ENCODE measurements at places on chromosomes 4 and X. TPM values are rescaled to one million over a fixed set of nuclear protein-coding genes. Genes with fewer than 3 reads are reported as not detected.

Gene BGN
- not detected for total RNA-seq

Gene DCAF8L2
- total RNA-seq: not detected

Gene CSAG2
- 1.3 TPM for total RNA-seq

DNA sequence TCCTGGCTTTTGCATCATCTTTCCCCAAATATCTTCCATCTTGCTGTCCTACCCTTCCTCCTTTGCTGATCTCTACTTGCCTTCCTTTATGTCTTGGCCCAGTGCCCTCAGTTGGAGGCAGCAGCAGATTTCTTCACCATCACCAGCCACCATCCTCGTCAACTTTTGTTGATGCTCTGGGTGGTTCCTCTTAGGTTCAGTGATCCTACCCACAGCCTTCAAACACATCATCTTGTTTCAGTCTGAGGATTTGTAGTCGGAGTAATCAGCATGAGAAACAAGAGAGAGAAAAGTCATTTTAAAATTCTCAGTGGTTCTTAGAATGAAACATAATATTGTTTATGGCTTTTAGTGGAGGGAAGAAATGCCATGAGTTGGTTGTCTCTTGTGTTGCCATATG lies 65.8 kb downstream of the FTHL17 start:
- H3K4me1 ChIP-seq: no peaks in the 10 kb centered on the region
- no peak overlapping the region for H3K27ac ChIP-seq
- no peak overlapping the region for H3K4me3 ChIP-seq
- H3K36me3 ChIP-seq: no peaks in the 10 kb centered on the region

DNA sequence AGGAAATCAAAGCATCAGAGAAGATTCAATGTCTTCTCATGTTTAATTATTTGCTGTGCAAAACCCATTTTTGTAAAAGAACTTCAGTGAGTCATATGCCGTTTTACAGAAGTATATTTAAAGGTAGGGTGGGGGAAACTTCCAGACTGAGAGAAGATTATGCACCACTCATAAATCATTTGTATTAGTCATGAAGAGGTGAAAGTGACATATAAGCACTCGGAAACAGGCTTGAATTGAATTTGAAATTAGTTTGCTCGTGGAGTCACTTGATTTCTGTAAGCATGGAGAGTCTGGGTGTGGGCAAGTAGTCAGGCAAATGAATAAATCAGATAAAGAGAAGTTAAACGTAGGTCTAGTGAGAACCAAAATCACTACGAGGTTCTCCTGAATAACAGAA lies 335.1 kb downstream of the ANK2 start:
- no peak overlapping the region for H3K4me3 ChIP-seq
- H3K27me3 ChIP-seq: peaks cover 4% of the 10 kb centered on the region
- no peak overlapping the region for H3K27ac ChIP-seq

GRCh38 chr4:148071009-148071408 lies 339.1 kb downstream of the ARHGAP10 start:
- no peaks in the 10 kb centered on the region for H3K4me1 ChIP-seq
- no peak overlapping the region for H3K4me3 ChIP-seq
- H3K36me3 ChIP-seq: peaks cover 58% of the 10 kb centered on the region
- DNase-seq: no peak
- no peak overlapping the region for H3K27ac ChIP-seq

DNA sequence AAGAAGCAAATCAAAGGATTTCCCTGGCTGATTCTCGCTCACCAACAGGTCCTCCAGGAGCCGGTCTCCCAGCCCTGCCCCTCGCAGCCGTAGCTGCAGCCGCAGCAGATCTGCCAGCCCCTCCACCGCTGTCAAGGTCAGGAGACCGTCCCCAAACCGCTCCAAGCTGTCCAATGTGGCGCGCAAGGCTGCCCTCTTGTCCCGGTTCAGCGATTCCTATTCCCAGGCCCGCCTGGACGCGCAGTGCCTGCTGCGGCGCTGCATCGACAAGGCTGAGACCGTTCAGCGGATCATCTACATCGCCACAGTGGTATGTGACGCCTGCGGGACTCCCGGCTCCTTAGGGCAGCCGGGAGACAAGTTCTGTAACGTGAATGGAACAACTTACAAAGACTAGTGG lies 25.6 kb downstream of the SPATA18 start:
- DNase-seq: no peak
- H3K27me3 ChIP-seq: peaks cover 36% of the 10 kb centered on the region
- H3K36me3 ChIP-seq: no peaks in the 10 kb centered on the region
- no peaks in the 10 kb centered on the region for H3K4me1 ChIP-seq

GRCh38 chrX:133649651-133650050 lies 234.4 kb upstream of the GPC4 start:
- H3K4me3 ChIP-seq: no peak overlapping the region
- H3K27ac ChIP-seq: no peak overlapping the region
- DNase-seq: no peak

All from activated CD4-positive, alpha-beta memory T cell treated with anti-CD3 and anti-CD28 coated beads, Interleukin-2, amount 10 ng/mL, durations not matched to agents 7 days and 5 days (primary cell).